NCI-H748 treated with DMSO at 0.1 percent for 48 hours (cell line): ENCODE measurements at places on chromosomes 6 and 20.

DNA sequence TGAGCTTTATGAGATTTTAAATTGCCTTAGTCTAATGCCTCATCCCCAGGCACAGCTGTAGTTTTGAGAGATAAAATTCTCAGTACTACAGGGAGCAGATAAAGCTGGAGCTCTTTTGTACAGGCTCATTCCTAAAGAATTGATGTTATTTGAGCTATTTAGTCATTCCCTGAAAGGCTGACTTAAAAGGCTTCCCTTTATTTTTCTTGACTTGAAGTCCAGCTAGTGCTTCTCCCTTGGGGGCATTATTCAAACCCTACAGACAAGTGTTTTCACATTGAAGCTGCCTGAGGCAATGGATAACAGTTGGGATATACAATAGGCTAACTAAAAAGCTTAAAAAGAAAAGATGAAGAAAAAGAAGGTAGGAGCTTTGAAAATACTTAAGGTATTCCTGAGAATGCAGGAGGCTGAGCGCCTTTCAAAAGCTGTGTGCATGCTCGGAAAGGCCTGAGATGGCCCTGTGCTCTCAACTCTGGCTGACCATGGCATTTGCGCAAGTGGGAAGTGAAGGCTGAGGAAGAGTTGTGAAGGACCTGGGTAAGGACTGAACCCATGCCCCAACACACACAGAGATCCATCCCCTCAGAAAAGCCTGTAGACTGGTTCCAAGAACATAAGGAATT lies 315.1 kb downstream of the SMOC2 start:
- DNase-seq, result no peak

- DNase-seq, result no peak
Measured at GRCh38 chr6:45625191-45625664, 247.5 kb upstream of the SUPT3H start.

DNA sequence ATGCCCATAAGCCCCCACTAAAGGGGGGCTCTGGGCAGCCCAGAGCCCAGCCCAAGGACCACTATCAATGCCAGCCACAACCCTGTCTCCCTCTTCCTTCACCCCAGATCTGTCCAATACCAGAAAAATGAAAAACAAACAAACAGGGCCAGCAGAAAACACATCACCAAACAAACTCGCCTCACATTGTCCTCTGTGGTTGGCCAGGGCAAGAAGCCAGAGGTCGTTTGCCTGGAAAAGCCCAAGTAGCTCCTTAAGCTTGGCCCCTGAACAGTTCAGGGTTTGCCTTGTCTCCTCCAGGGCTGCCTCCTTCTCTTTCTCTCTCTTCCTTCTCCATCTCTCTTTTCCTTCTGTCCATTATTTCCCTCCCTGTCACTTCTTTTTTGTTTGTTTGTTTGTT lies 10.1 kb upstream of the SCUBE3 start:
- DNase-seq, result no peak

GRCh38 chr20:16096756-16097326 lies 476.4 kb downstream of the KIF16B start:
- no peak for DNase-seq

DNA sequence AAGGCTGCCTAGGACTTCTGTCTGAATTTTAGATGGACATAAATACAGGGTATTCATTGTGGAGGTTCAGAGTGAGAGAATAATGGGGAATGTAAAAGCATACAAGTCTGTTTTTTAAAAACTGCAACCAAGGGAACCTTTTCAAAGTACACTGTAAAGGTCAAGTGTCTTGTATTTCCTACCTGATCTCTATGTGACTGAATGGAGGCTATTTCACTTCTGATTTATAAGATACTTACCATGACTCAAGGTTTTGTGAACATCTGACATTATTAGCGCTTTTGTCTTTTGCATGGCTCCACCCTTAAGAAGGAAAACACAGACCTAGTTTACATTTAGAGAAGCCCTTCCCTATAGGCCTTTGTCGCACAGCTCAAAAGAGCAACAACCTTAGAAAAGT lies 126.5 kb downstream of the ZFAND3 start:
- DNase-seq, result peak; percentile 69

- DNase-seq, result no peak
Measured at GRCh38 chr6:70863343-70863742, 93.5 kb downstream of the B3GAT2 start.
